Ureter (tissue), 1 donor: ENCODE measurements at places on chromosomes 6 and 20. TPM values are rescaled to one million over a fixed set of nuclear protein-coding genes. Genes with fewer than 3 reads are reported as not detected.

PROKR2 gene
- total RNA-seq: not detected

MYMX gene
- not detected for total RNA-seq

FAM83C gene
- total RNA-seq: 4.0 TPM

MDC1 gene
- total RNA-seq: 41.1 TPM

ARID1B gene
- total RNA-seq: 223 TPM

PGM3 gene
- total RNA-seq: 25.3 TPM
